ENCODE measurements at places on chromosomes 1 and 21. TPM values are rescaled to one million over a fixed set of nuclear protein-coding genes. Genes with fewer than 3 reads are reported as not detected.

GRCh38 chr1:91891454-91891853, 5.5 kb upstream of the TGFBR3 start:
- no peak for DNase-seq

Gene INSRR
- not detected for total RNA-seq

DNA sequence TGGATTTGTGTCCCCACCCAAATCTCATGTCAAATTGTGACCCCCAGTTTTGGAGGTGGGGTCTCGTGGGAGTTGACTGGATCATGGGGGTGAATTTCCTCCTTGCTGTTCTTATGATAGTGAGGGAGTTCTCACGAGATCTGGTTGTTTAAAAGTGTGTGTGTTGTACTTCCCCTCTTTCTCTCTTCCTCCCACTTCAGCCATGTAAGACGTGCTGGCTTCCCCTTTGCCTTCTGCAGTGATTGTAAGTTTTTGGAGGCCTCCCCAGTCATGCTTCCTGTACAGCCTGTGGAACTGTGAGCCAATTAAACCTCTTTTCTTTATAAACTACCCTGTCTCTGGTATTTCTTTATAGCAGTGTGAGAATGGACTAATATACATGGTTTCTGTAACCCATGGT, 64.6 kb downstream of the RHOU start:
- peak; percentile 10 for DNase-seq

DNA sequence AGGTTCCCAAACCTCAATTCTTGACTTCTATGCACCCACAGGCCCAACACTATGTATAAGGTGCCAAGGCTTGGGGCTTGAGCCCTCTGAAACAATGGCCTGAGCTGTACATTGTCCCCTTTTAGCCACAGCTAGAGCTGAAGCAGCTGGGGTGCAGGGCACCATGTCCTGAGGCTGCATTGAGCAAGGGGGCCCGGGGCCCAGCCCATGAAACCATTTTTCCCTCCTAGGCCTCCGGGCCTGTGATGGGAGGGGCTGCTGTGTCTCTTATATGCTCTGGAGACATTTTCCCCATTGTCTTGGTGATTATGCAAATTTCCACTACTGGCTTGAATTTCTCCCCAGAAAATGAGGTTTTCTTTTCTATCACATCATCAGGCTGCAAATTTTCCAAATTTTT, 155.5 kb downstream of the FASLG start:
- no peak for DNase-seq

Gene GJA9
- total RNA-seq: not detected

Gene TCEA3
- total RNA-seq: 9.2 TPM

Gene CAMK1G
- 9.4 TPM for total RNA-seq
